ENCODE measurements at places on chromosomes 12 and 14.

DNA sequence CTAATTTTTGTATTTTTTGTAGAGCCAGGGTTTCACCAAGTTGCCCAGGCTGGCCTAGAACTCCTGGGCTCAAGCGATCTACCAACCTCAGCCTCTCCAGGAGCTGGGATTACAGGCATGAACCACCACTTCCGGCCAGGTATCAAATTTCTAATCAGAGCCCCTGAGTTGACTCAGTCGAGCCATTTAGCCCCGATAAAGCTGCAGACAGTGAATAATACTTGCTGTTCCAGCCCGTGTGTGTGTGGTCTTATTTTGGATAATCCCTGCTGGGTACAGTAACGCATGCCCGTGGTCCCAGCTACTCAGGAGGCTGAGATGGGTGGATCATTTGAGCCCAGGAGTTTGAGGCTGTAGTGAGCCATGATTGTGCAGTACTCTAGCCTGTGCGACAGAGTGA, 57.0 kb downstream of the TEAD4 start:
- DNase-seq: no peak

GRCh38 chr12:24625103-24625502, 323.8 kb downstream of the BCAT1 start:
- no peak for DNase-seq

DNA sequence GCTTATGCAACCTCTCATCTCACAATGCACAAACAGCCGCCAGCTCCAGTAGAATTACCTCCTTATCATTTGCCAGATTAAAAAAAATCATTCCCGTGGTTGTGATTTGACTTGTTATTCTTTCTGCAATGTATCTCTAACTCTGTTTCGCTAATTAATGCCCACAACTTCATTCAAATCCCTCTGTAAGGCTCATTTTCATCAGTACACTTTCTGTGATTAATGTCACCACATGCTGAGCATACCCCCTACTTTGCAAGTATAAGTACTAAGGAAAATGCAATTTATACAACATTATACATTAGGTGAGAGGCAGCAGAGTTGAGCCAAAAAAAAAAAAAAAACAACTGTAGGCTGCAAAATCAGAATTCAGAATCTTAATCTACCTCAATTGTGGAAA, 166.0 kb downstream of the FSCB start:
- no peak for DNase-seq

DNA sequence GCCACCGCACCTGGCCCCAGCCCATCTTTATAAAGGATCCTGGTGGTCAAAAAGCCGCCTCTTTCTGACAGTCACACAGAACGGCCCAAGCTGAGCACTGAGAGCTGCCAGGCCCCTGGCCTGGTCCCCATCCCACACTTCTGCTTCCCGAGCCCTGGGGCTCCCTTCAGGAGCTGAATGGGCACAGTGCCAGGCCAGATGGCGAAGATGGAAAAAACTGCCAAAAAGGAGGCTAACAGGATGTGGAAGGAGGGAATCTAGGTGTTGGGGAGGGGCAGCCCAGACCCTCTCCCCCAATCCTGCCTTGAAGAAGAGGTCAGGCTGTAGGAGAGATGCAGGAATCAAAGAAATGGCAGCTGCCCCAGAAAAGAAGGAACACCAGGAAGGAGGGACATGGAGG, 5.0 kb downstream of the LPAR5 start:
- no peak for DNase-seq

GRCh38 chr12:53589915-53590314, 36.3 kb downstream of the ATF7 start:
- no peak for DNase-seq

DNA sequence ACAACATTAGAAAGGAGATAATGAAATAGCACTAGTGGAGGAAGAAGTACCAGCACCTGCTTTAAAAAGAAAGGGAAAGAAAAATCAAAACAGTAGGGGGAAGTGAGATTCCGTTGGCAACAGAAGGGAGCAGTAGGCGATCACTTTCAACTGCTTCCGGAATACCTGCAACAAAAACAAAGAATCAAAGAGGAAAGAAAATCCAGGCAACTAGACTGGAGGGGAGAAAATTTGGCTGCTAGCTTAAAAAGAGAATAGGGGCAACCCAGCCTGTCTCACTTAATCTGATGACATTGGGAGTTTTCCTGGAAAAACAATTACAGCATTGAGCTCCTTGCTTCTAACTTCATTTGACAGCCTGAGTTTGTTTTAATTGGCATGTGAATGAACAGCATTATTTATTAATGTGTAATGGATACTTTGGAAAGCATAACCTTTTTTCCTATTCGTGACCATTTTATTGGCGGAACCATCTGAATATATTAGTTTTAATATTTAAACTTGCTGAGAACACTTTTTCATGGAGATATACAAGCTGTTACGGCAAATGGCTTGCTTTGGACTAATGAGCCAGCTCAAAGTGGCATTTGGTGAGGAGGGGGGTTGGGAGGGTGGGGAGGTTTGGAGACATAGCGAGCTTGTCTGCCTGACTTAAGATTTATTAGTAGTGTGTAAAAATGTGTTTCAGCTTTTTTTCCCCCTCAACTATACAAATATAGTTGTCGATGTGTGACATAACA, 2.5 kb upstream of the DACT1 start:
- no peak for DNase-seq

GRCh38 chr12:13104409-13104808, 942 bp upstream of the GSG1 start:
- no peak for DNase-seq

DNA sequence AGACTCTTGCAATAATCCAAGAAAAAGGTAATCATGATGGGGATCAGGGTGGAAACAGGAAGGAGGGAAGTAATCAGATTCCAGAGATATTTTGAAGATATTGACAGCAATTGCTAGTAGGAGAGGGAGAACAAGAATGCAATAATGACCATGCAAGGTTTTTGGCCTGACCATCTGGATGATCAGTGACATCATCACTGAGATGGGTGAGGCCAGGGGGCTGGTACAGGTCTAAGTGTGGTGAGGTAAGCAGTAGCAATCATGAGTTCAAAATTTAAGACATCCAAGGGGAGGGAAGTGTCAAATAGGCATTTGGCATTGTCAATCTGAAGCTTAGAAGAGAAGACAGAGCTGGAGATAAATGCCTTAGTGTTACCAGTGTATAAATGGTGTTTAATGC, 24.8 kb upstream of the CLMN start:
- DNase-seq: no peak

DNA sequence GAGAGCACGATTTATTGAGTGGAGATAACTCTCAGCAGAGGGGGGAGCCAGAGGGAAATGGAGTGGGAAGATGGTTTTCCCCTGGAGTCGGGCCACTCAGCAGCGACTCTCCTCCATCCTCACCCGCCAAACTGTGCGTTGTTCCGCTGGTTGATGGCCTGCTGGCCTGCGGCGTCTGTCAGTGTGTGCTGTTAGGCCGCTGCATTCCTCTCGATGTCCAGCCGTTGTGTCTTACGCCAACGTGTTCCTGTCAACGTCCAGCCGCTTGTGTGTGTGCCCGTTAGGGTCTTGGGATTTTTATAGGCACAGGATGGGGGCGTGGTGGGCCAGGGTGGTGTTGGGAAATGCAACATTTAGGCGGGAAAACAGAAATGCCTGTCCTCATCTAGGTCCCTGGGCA, 69.2 kb downstream of the PTPRQ start:
- no peak for DNase-seq

DNA sequence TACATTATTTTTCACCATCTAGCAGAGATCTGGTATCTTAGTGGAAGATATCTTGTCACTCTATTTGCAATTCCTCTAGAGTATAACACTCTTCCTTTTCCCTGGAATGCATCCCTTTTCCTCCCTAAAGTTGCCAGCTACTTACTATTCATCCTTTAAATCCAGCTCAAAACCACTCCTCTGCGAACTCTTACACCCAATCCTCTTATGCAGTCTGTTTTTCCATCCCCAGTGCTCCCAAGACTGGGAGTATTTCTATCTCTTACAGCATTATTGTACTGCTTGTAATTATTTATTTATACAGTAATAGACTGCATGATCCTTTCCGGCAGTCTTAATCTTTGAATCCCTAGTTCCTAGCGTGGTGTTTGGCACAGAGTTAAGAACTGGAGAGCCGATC, 2.9 kb upstream of the SRGAP1 start:
- DNase-seq: no peak

DNA sequence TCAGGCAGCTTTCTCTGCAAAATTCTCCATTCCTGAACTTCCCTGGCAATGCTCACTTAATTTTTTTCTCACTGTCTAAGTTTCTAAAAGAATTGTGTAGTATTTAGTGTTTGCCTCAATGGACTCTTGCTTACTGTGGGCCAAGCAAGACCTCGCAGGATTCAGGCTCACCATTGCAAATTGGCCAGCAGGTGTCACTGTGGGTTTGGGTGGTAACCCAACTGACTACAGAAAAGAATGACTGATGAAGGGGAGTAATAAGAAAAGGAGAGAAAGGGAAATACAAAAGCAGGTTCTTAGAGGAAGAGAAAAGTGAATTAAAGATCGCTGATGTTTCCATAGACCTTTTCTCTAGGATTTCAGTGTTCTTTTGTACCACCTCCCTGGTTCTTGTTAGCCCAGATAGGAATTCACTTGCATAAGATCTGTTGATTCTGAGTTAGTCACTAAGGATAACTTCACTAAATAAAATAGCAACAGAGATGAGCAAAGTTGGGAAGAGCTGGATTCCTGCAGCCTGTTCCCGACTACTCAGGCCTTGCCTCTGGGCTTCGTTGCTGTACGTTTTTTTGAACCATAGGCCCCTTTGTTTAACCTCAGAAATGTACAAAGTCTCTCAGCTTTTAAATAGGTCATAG, 386.5 kb upstream of the DDHD1 start:
- DNase-seq: peak; percentile 70

GRCh38 chr12:45827974-45828373, 98.5 kb downstream of the ARID2 start:
- no peak for DNase-seq

DNA sequence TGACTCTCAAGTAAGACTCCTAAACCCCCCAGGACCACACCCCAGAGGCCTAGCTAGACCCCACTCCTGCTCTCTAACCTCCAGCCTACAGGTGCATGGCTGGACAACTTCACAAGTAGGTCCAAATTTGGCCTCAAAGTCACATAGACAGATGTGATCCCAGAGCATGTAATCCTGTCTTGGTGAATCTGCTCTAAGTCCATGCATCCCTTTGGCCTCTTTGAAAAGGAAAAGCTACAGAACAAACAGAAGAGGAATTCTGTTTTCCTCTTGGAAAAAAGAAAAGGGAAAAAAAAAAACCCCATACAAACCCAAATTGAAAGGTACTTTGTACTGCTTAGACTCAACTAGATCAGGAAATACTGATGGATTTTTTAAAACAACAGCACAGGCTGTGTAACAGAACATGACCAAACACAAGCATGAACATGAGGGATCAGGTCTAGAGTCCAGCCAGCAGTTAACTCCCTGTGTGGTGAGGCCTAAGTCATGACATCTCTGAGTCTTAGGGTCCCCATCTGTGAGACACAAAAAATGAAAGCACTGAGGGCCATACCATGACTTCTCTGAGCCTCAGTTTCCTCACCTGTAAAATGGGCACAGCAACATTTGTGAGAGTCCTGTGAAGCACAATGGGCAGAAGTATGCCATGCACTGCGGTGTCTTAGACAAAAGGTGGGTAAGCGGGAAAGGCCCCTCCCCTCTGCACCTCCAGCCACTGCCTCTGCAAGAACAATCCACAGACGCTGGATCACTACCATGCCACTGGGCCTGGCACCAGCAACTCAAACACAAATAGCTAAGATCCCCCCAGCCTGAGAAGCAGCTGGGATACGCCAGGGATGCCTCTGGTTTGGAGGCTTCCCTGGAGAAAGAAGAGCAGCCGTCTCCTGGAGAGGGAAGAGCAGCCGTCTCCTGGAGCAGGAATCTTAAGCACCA, 9.9 kb downstream of the PITPNM2 start:
- DNase-seq: no peak
